ENCODE measurements at places on chromosomes 6 and 20.
A peak's percentile ranks its signal among the peaks of the same experiment; 100 is the strongest.

DNA sequence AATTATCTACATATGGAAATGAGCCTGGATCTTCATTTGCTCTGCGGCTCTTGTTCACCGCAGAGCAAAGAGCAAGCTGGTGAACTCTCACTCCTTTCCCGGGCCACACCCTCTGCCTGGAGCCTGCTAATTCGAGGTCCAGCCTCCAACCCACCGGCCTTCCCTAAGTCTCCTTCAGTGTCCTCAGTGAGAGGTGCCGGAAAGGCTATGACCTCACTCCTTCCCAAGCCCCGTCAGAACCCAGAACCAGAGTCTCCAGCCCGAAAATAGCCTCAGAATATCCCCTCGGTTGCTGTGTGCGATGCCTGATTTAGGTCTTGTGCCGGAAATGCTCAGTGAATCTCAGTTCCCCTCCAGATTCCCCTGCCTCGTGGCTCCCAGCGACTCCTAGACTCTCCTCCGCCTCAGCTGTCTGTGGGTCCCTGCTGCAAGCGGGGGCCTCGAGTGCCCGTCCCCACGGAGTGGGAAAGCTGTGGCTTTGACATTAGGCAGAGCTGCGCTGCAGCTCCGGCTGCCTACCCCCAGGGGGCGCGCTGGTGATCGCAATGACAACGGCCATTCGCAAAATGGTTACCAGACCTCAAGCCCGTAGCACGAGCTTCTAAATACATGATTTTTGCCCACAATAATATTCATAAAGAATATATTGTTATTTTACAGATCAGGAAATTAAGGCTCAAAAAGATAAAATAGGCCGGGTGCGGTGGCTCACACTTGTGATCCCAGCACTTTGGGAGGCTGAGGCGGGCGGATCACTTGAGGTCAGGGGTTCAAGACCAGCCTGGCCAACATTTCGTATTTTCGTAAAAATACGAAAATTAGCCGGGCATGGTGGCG lies 4.1 kb upstream of the BNIP5 start:
- DNase-seq, result peak; percentile 45

DNA sequence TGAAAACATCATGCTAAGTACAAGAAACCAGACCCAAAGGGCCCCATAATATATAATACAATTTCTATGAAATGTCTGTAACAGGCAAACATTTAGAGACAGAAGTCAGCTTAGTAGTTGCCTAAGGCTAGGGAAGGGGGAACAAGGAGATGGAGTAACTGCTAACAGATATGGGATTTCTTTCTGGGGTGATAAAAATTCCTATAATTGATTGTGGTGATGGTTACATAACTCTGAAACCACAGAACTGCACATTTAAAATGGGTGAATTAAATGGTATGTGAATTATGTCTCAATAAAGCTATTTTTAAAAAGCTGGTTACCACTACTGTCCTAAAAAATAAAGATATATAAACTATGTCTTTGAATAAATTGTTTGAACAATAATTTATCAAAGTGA lies 3.2 kb downstream of the CEP162 start:
- DNase-seq, result no peak

DNA sequence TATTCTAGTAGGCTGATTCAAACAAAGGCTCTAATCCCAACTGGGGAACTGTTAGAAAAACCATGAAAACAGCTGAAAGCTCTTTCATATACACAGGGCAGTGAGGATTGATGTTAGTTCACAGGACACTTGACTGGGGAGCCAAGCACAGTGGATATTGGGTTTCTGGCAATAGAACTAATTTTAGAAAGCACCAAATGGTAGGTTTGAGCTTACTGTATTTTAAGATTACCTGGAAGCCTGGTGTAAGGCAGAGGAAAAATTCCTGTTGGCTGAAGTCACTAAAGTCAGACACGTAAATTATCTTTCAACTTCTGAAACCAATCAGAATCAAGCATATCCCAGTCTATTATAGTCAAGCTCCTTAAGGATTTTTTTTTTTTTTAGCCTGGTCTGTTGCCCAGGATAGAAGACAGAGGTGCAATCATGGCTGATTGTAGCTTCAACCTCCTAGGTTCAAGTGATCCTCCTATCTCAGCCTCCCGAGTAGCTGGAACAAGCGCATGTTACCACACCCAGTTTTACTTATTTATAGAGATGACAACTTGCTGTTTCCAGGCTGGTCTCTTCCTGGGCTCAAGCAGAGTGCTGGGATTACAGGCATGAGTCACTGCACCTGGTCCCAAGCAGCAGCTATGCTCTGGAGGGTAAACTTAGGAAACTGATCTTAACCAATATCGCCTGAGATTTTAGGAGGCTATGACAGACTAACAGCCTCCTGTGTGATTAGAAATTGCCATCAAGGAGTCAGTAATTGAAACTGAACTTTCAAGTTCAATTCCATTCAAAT lies 32.5 kb upstream of the SYNCRIP start:
- DNase-seq, result no peak

DNA sequence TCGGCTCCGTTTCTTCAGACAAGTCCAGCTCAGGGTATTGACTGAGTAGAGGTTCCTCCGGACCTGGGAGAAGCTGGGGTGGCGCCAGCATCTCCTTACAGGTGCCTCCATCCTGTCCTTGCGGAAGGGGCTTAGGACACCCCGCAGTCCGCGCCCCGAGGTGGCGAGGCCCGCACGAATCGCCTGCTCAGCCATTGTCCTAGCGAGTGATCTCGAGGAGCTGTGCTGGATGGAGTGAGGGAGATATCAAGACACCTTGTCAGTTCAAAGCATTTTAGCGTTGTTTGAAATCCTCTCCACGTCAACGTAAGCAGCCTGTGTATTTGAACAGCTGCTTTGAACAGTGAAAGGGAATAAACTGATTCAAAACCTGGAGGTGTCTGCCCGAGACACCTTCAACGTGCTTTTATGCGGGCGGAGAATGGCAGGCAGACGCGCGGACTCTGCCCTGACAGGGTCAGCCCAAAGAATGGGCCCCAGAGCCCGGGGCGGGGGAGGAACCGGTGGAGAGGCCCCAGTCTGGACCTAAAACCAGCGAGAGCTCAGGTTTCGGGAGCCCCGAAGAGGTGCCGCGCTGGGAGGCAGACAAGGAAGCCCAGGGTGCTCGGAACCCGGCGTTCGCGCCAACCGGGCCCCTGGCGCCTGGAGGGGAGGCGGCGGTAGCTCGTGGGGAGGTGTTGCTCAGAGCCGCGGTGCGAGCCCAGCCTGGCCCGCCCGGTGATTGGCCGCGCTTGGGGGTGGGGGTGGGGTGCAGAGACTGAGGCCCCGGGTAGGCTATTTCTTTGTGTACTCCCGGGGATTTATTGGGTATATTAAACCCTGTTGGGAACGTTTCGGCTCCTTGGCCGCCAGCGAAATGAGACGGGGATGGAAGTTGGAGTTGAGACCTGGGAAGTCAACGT lies 3.1 kb upstream of the POU3F2 start:
- DNase-seq, result no peak

- DNase-seq, result no peak
These were observed 416.6 kb downstream of the PREX1 start for GRCh38 chr20:48411245-48411644.

DNA sequence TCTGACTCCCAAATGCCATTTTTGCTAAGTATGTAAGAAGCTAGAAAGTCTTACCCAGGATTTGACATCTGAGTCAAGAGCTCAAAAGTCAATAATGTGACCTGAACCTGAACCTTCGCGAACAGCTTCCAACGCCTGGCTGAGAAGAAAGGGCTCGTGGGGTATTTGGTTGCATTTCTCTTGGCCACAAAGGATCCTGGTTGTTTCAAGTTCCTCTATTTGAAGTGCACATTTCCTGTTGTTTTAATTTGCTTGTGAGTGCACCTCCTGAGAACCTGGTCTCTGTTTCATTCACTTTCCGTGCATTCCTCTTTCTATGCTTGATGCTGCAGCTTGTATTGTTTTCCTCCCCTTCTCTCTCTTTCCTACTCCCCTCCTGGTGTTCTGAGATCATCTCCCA lies 212.5 kb downstream of the FOXA2 start:
- no peak for DNase-seq

DNA sequence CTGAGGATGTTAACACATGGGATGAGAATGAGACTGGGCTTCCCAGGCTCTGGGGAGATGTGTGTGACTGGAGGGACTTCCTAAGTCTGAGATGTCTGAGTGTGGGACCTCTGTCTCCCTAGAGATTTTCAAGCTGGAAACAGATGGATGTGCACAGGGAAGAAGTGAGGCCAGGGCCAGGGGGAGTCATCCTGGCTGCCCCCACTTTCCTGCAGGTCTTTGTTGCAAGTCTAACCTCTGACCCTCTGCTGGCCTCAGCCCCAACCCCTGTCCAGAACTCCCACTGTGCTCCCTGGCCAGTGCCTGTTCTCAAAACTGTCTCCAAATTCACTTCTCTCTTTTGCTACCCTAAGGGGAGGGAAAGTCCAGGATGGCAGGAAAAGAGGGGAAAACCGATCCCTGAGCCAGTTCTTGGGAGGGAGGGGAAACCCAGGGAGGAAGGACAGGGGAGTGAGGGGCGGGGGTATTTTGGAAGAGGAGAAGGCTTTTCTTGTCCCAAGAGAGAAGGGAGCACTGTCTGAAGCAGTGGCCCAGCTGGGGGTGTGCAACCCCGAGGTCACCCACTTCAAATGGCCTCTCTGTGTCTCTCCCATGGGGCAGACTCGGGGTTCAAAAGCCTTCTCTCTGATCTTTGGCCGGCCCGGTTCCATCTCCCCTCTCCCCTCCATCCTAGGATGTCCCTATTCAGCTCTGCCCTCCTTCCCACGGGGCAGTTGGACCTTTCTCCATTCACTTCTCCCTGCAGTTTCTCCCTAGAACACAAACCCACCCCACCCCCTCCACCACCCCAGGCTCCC lies 3.1 kb downstream of the PPP1R18 start:
- DNase-seq, result no peak

DNA sequence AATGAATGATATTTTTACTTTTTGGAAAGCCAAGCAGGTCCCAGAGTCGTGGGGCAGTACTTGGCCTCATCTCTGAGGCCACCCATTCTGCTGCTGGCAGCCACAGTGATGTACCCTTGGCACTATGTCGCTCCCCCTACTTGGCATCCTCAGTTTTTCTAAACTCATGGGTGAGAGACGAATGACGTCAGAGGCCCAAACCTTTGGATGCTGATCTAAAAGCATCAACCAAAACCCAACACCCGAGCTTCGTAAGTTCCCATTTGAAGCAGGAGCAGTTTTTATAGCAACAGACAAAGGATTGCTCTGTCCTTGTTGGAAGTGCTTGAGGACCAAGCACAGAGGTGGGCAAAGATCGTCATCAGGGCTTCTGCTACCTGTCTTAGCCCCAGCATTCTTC lies 212.9 kb downstream of the PAX1 start:
- DNase-seq, result no peak

- no peak for DNase-seq
These were observed 17.2 kb upstream of the MDGA1 start for GRCh38 chr6:37714836-37715420.

DNA sequence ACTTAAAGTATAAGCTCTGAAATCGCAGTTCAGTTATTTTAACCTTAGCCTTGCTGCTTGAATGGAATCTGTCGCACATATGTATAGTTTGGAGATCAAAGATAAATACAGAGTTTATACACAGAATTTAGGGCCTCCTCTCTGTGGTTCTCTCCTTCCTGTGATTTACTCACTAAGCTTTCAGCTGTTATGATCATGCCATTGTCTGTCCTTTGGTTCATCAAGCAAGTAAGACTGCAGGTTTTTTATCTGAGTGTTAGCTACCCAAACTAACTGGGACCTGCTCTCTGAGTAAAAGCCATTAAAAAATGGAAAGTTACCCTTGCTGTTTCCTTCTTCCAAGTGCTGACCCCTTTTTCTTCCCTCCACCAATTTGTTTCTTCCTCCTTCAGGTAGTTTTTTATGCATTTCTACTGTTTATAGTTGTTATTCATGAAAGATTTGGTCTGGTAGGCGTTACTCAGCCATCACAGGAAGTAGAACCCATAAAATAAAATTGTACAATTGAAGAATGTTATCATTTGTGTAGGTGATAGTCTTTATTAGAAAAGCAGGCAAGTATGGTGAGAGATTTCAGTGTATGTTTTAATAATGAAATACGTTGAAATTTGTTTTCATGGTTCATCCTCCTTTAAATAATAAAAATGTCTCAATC lies 33.7 kb upstream of the SUMO4 start:
- DNase-seq, result no peak

DNA sequence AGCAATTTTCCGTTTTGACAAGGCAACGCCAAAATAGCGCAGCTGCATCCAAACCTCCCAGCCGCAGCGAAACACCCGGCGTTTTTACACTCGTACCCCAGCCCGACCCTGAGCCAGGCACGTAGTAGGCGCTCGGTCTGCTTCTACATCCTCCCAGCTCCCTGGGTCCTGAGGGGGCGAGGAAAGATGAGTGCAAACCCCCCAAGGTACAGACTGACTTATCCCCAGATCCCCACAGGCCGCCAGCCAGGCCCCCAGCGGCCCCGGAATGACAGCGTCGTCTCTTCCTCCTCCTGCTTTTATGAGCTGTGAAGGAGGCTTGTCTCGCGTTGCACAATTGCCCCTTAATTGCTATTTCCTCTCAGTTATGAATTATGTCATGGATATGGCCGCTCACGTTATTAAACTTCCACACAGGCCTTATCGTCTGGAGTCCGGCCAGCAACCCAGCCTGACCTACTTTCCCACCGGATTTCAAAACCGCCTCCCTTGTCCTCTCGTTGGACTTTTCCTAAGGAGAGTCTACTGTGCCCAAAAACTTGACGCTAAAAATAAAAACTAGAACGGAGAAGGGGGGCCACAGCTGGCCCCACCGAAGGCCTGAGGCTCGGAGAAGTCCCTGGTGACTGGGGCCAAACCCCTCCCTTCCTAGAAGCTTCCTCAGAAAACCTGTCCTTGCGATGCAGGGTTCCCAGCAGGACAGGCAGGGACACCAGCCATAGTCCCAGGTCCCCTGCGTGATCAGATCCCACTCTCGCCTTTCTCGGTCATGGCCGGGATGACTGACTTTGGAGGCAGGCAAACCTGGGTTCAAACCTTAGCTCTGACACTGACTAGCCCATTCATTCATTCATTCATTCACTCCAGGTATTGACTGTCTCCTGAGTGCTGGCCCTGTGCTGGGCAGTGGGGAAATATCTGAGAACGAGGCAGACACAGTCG lies 130.9 kb upstream of the PTPN1 start:
- no peak for DNase-seq

DNA sequence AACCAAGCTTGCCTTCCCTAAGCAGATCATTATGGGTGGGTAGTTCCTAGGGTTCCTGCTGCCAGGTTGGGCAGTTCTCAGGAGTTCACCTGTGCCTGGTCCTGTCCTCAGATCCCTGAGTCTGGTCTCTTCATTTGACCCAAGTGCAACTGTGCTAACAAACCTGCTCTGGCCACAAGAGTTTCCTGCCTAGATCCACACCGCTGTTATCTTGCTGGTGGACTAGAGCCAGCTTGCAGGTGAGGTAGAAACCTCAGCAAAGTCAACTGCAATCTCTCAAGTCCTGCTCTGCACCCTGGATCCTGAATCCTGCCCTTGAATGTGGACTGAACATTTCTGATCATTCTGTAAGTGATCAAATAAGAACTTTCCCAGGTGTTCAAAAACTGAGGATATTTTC lies 191.8 kb upstream of the LRFN2 start:
- DNase-seq, result no peak

GRCh38 chr6:1614448-1615150 lies 4.9 kb downstream of the FOXC1 start:
- DNase-seq, result no peak
